ENCODE measurements at places on chromosomes 2 and 18.

GRCh38 chr2:145085612-145086011 is 565.7 kb upstream of the ZEB2 start:
- DNase-seq, result no peak

DNA sequence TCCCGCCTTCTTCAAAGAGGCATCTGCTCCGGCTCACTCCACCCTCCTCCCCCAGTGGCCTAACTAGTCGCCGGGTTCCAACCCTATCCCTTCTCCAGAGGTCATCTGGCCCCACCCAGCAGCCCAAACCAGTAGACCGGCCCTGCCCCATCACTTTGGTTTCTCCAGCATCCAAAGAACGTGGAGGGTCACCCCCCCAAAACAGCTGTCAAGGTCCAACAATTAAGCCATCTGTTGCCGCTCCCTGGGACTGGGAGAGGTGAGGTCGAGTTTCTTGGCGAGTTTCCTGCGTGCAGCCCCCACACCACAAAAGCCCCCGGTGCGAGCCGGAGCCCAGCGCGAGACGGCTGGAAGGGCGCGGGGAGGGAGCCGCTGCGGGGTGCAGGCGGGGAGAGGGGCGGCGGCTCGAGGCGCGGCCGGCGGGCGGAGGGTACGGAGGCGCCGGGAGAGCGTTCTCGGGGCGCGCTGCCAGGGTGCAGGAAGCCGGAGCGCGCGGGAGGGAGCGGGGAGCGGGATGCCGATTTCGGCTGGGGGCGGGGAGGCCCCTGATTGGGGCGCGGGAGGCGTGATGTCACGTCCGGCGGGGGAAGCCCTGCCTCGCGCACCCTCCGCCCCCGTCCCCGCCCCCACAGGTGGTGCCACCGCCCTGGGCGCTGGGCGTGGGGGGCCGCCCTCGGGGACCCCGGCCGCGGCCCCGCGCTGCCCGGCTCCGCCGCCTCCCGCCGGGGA is 571 bp upstream of the GPC1 start:
- DNase-seq, result peak; percentile 79

DNA sequence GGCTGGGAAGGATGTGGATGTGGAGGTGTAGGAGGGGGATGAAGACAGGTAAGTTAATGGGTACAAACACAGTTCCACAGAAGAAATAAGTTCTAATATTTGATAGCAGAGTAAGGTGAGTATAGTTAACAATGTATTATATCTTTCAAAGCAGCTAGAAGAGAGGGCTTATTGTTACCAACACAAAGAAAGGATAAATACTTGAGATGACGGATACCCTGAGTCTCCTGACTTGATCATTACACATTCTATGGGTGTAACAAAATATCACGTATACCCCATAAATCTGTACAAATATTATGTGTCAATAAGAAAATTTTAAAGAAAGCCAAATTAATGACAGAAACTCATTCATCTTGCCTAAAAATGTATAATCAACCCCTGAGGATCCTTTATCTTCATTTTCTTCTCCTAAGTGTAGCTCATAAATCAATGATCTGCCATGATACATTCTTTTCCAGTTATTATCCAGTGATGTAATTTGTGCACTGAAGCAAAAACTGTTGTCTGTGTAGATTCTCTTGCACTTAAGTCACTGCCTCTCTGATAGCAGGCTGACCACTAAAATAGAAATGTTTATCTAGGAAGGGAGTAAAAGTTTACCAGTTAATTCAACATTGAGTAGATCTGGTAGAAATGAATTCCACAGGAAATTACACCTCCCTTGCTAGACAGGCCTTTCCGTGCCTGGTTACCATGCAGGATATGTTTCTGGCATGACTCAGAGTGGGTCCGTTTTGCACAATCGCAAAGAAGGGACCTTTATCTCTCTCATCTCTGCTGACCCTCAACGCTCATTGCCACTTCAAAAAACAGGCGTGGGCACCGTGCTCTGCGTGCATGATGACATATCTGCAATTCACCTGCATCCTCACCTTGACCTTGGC is 249.7 kb upstream of the NCKAP5 start:
- DNase-seq, result no peak

- no peak for DNase-seq
Observed at GRCh38 chr2:191039616-191040015, 25.6 kb upstream of the STAT1 start.

- DNase-seq, result no peak
Observed at GRCh38 chr2:14723684-14724083, 91.2 kb downstream of the LRATD1 start.

DNA sequence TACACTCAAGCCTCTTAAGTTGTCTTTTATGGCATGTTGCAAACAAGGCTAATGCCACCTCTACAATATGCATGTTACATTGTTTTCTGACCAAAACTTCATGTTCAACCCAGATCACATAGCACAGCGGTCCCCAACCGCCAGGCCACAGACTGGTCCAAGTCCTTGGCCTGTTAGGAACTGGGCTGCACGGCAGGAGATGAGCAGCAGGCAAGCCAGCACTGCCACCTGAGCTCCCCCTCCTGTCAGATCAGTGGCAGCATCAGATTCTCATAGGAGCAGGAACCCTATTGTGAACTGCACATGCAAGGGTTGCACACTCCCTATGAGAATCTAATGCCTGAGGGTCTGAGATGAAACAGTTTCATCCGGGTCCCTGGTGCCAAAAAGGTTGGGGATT is 324.8 kb upstream of the CHAC2 start:
- DNase-seq, result no peak

- DNase-seq, result no peak
Observed at GRCh38 chr2:202056611-202057010, 16.4 kb upstream of the KIAA2012 start.

DNA sequence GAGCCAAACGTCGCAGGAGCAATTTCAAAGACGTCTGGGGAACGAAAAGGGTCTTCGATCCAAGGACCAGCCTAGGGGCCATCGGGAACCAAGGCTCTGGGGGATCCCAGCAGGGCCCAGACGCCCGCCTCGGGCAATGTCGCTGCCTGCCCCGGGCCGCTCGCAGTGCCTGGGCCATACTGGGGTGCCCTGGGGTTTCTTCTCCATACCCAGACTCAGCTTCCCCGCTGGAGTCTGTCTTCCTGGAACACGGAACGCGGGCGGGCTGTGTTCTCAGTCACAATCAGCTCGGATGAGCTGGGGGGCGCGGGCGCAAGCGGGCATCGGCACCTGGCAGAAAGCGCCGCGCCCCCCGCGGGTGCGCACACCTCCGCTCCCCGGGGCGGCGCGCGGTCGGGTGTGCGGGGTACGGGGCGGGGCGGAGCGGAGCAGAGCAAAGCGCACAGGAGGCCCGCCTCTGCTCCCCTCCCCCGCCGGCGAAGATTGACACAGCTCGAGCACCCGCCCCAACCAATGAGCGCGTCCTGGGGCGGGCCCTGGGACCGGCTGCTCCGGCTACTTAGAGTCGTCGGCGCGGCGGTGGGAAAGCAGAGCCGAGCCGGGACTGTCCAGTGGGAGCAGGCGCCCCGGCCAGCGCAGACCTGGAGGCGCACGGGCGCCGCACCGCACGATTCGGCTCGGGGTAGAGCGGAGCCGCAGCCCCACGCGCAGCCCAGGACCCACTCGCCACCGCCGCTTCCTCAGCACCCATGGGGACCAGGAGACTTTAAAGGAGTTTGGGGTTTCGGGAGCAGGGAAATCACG is at the start of gene LRATD1:
Gene LRATD1, plus strand, starts transcription at position 585 of the 804 bp plus-strand sequence. CDS start 1,263 bp downstream, outside the sequence.
- DNase-seq, result peak; percentile 91

DNA sequence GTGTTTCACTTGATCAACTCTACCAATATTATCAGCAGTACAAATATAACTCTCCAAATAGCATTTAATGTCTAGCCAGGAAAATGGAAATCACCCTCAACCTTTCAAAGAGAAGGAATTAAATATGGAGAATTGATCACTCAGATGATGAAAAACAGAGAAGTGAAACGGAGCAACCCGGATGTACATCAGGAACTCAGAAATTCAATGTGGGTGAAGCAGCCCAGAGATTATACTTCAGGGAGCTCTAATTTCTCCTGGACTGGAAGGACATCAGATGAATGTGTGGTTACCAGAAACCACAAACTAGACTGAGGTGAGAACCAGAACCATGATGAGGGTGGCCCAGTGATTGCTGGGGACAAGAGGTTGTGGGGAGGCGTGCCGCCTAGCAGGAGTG is 35.5 kb upstream of the COBLL1 start:
- DNase-seq, result no peak

- DNase-seq, result no peak
Observed at GRCh38 chr2:194104687-194105086, 1552.3 kb upstream of the SLC39A10 start.

DNA sequence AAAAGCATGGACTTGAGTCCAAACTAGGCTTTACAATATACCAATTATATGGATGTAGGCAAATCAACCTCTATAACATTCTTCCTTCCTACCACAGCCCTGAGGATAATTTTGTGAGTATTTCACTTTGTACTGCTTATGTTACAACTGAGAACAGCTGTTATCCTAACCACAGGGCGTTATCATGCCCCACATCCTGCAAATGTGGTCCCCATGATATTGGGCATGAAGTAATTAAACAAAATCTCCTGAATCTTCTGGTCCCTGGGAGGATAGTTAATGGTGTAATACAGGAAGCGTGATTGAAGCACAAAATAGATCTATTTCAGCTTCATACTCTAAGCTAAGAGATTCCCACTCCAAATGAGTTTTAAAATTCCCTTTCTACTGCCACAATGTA is 223.6 kb downstream of the CDH20 start:
- DNase-seq, result no peak

- DNase-seq, result no peak
Observed at GRCh38 chr2:28158791-28159190, 233.9 kb upstream of the FOSL2 start.

GRCh38 chr2:80330527-80331450 is 26.2 kb upstream of the LRRTM1 start:
- no peak for DNase-seq

DNA sequence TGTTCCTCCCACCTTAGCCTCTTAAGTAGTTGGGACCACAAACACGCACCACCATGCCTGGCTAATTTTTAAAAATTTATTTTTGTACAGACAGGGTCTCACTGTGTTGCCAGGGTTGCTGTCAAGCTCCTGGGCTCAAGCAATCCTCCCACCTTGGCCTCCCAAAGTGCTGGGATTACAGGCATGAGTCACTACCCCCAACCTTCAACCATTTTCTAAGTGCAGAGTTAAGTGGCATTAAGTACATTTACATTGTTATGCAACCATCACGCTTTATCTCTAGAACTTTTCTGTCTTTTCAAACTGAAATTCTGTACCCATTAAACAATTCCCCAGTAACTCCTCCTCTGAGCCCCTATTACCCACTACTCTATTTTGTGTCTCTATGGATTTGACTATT is 45.9 kb upstream of the AFF3 start:
- DNase-seq, result no peak

DNA sequence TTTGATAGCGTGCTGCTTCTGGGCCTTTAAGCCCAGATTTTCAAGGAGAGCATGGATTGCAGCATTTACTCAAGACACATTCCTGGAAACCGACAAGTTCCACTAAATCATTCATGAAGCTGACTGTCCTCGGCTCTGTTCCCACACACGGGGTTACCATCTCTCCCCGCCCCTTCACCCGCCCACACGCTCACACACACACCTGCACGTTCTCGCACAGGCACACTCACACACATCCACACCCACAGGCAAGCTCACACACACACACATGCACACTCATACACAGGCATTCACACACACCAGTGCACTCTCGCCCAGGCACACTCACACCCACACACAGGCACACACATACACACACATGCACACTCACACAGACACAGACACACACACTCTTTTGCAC is 150.0 kb upstream of the AGAP1 start:
- DNase-seq, result no peak

GRCh38 chr2:101827246-101827645 is 129.7 kb downstream of the MAP4K4 start:
- no peak for DNase-seq

DNA sequence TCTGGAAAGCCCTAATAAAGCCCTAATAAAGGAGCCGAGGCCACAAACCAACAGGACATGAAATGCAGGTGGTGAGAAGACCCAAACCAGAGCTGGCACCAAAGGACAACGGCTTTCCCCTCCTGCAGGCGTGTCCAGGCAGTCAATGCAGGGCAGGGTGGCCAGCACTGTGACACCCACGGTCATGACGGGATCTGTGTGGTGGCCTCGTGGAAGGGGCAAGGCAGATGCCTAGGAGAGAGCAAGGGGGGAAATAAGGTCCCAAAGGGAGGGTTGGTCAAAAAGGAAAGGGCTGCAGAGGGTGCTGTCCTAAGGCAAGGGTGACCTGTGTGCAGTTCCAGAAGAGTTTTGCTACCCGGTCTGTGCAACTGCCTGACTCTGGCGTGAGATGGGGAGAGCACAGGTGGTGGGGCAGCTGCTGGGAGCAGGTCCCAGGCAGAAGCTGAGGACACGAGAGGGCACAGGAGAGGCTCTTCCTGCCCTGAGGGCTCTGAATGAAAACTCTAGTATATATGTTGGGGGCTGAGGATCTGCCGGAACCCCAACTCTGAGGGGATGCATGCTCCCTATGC is 156.7 kb downstream of the TPO start:
- DNase-seq, result no peak

- no peak for DNase-seq
Observed at GRCh38 chr2:47903781-47904490, 2.4 kb downstream of the FBXO11 start.

GRCh38 chr18:3051718-3052410 is 38.9 kb upstream of the LPIN2 start:
- DNase-seq, result no peak

DNA sequence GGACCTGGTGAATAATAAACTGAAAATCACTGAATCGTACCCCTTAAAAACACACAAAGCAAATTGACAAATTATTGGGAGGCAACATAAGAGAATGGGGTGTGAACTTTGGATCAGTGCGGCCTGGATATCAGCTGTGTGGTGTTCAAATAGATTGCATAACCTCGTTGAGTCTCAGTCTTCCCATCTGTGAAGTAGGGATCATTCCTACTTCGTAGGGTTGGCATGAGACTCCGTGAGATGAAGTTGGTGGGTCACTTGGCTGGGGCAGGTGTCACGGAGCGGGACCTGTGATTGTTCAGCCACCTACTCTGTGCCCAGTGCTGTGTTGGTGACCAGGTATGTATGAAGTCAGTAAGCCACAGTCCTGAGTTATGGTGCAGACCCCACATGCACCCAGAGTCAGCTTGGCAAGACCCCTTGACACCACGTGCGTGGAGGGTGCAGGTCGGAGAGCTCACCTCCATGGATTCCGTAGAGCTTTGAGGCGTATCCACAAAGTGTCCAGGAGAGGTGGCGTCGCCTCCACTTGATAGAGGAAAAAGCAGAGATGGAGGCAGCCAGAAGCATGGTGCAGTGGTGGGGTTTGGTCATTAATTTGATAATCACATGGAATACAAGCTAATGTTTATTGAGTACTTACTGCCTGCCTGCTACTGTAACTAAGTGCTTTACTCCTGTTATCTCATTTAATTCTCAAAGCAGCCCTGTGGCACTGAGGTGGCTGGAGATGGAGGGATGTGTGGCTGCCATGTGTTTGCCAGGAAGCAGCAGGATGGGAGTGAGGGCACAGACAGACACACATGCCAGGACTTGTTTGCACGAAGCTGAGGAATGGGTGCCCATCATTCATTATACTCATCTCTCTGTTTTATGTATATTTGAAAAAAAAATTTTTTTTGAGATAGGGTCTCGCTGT is 35.8 kb downstream of the HPCAL1 start:
- no peak for DNase-seq

- DNase-seq, result no peak
Observed at GRCh38 chr2:60498127-60498815, 55.2 kb downstream of the BCL11A start.

Data from left renal cortex interstitium (tissue), 4 donors.